GM04503 (cell line): ENCODE measurements at places on chromosomes 4 and X.

- no peak for DNase-seq
These were observed 592.0 kb upstream of the GALNTL6 start for GRCh38 chr4:171221181-171221580.

GRCh38 chr4:188198982-188199792, 59.9 kb downstream of the TRIML1 start:
- no peak for DNase-seq

GRCh38 chr4:3493720-3494461, 30.8 kb downstream of the DOK7 start:
- no peak for DNase-seq

GRCh38 chrX:18946611-18947010, 37.3 kb downstream of the PHKA2 start:
- no peak for DNase-seq

- DNase-seq: no peak
These were observed 1.5 kb downstream of the JAKMIP1 start for GRCh38 chr4:6198768-6199421.

DNA sequence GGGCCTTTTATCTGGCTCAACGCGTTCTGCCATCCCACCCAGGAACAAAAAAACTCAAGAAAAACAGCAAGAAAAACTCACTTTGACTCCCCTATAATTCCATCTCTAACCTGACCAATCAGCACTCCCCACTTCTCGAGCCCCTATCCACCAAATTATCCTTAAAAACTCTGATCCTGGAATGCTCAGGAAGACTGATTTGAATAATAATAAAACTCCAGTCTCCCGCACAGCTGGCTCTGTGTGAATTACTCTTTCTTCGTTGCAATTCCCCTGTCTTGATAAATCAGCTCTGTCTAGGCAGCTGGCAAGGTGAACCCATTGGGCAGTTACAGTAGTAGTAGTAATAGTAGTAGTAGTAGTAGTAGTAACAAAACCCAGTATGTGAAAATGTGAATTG, 165.7 kb upstream of the CASK start:
- no peak for DNase-seq

GRCh38 chrX:2552621-2553201, 51.9 kb upstream of the DHRSX start:
- DNase-seq: peak; percentile 96

- no peak for DNase-seq
These were observed 3.4 kb upstream of the ARR3 start for GRCh38 chrX:70264784-70265183.

DNA sequence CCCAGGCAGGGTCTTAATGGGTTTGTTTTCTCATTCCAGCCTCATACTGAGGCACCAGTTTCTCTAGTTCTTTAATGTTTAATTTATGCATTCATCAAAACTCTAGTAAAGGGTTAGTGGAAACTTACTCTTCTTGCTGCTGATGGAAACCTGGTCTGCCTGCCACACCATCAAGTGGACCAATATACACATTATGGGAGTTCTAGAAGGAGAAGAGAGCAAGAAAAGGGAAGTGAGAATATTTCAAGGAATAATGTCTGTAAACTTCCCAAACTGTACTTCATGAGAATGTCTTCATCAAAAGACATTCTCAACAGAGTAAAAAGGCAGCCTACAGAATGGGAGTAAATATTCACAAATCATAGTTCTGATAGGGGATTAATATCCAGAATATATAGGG, 20.9 kb upstream of the DHX15 start:
- no peak for DNase-seq
